ENCODE measurements at places on chromosomes 6 and 20.

GRCh38 chr6:43076464-43077332, 584 bp downstream of the PTK7 start:
- no peak for DNase-seq

DNA sequence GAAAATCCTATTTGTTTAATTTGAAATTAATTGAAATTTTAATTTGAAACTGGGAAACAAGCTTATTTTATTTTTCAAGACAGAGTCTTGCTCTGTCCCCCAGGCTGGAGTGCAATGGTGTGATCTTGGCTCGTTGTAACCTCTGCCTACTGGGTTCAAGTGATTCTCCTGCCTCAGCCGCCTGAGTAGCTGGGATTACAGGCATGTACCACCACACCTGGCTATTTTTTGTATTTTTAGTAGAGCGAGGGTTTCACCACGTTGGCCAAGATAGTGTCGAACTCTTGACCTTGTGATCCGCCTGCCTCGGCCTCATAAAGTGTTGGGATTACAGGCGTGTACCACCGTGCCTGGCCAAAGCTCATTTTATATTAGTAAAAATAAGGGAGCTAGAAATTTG, 4.2 kb downstream of the SRSF3 start:
- DNase-seq = no peak

- DNase-seq = no peak
These were observed 628.8 kb upstream of the FLRT3 start for GRCh38 chr20:14966203-14966602.

GRCh38 chr20:8853805-8854338, 215.0 kb upstream of the PLCB4 start:
- peak; percentile 58 for DNase-seq

- DNase-seq = no peak
These were observed 155.2 kb upstream of the DTNBP1 start for GRCh38 chr6:15818044-15818443.

DNA sequence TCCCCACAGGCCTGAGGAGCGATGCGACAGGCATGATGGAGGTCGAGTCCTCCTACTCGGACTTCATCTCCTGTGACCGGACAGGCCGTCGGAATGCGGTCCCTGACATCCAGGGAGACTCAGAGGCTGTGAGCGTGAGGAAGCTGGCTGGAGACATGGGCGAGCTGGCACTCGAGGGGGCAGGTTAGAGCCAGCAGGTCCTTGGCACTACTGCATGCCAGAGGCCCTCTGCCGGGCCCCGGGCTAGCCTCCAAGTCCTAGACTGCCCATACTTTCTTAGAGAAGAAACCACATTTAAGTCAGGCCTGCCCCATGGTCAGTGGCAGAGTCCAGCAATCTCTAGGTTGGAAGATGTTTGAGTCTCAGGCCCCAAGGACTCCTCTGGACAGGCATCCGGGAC, 32.1 kb downstream of the PKIG start:
- DNase-seq = no peak

DNA sequence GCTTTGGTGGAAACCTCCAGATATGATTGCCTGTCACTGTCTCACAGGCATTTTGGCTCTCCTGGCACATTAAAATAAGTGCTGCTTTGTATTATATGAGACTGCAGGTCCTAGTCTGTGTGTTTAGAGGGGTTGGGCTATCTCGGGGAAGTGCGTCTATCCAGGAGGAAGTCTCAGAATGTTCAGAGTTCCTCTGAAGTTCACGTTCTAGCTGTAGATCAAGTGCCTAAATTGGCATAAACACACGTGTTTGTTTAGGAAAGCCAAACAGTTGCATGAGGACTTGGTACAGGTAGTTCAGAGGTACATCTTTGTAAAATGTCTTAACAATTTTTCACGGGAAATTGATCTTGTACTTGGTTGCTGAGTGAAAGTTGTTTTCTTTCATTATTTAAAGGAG, 36.4 kb upstream of the SLC22A1 start:
- no peak for DNase-seq

All from cerebellar nuclear complex (tissue), 1 donor.